MCF 10A (cell line): ENCODE measurements at places on chromosomes 16 and 17. TPM values are rescaled to one million over a fixed set of nuclear protein-coding genes. Genes with fewer than 3 reads are reported as not detected.

Gene CHTF8
- total RNA-seq = 107 and 113 TPM in 2 replicates

Gene GPRC5B
- not detected in 2 replicates for total RNA-seq

Gene MYH1
- not detected in 2 replicates for total RNA-seq

Gene IRX3
- total RNA-seq = 15.7 and 17.6 TPM in 2 replicates
